Brain (organoid and tissue), 16 donors: ENCODE measurements at places on chromosomes 6 and 20.

- no peak for DNase-seq
Observed at GRCh38 chr6:165098165-165098564, 211.2 kb downstream of the C6orf118 start.

DNA sequence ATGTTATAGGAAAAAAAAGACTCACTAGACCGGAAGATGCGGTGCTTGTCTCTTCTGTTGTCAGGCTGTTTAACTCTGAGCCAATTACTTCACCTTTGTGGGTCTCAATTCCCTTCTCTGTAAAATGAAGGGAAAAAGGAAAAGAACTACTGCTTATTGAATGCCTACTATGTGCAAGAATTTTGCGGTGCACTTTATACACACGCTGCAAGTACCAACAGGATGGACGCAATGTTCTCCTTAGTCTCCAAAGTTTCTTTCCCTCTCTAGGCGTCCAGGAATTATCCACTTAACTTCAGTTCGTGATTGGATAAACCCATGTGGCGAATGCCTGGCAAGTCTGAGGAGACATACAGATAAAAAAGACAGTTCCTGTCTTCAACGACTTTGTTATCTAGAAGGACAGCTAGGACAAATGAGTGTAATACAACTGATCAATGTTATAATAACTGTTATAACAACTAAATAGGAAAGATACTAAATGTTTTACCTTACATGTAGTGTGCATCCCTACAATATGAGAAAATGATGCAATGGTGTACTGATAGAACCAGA is 69.0 kb upstream of the JARID2 start:
- DNase-seq, result no peak

DNA sequence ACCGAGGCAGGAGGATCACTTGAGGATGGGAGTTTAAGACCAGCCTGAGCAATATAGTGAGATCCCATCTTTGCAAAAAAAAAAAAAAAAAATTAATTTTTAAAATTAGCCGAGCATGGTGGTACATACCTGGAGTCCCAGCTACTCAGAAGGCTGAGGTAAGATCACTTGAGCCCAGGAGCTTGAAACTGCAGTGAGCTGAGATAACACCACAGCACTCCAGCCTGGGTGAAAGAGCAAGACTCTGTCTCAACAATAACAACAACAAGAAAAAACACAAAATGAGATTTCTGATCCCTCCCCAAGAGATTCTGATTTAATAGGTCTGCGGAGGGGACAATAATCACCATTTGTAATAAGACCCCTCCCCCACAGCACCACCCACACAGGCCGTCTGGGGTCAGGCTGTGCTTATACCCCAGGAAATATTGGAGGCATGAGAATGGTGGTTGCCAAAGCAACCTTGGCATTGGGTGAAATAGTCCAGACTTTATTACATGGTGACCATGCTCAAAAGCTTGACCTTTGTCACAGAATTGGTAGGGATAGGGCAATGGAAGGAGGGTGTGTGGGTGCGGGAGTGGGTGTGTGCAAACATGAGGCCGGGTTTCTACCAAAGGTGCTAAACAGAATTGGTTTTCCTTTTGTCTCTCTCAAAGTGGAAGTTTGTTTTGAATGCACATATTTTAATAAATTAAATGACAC is 24.4 kb upstream of the ADTRP start:
- no peak for DNase-seq

DNA sequence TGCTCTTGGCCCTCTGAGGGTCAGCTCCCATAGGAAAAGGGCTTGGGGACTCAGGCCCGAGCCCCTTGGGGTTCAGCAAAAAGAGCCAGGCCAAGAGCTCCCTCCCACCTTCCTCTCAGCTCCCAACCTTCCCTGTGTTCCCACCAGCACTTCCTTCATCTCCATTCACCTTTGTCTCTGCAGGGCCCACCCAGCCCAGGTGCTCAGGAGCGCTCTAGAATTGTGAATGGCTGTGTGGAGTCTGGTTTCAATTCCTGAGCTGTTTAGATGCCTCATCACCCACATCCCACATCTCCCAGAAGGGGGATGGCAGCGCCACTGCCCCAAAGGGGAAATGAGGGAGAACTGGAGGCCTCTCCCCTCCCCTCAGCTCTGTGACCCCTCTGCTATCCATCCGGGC is 7.7 kb downstream of the GRM4 start:
- DNase-seq, result no peak

DNA sequence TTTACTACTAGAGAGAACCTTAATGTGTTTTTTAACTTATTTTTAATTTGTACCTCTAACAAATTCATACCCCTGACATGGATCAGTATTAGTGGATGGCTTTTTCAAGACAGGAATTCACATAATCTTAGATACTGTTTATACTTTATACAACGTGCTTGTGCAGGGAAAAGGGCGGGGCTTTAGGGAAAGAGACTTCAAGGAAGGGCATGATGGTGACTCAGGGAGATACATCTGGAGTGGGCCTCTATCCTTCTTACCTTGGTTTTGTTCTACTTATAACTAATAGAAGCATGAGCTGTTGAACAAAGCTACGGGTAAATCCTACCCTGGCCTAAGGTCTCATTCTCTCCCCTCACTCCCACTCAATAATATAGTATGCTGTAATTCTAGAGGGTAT is 160.8 kb downstream of the C6orf58 start:
- no peak for DNase-seq

- DNase-seq, result no peak
Observed at GRCh38 chr6:40563111-40563510, 24.1 kb downstream of the LRFN2 start.

DNA sequence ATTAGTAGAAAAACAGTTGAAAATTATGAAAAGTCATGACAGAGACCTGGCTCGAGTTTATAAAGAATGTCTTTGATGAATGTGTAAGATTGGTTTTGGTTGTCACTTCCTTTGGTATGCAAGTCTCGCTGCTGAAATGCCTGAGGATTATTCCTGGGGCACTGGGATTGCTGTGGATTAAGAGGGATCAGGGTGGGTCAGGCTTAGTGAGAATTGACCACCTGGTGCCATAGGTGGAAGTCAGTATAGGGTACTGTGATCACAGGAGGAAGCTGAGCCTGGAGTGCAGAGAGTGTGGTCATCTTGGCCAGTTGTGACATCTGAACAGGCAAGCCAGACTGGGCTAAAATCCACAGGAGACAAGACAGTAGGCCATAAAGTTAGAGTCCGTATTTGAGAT is 34.9 kb downstream of the CEP43 start:
- no peak for DNase-seq

DNA sequence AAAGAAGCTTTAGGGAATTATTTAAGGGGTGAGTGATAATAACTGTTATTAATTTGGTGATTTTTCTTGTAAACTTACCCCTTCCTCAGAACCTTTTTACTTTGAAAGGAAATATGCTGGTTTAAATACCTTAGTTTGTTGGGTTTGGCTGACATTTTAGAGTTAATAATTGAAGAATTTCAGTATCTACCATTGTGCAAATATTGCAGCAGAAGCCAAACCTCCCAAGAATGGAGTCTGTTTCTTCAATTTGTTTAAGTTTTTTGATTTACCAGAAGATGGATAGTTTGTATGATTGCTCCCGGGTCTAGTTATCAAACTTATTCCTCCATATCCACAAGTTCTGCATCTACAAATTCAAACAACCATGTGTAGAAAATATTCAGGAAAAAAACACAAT is 77.1 kb downstream of the ATRN start:
- DNase-seq, result no peak

GRCh38 chr6:114346451-114346850 is 3.6 kb upstream of the HS3ST5 start:
- DNase-seq, result no peak

GRCh38 chr20:50335105-50335504 is 144.5 kb downstream of the CEBPB start:
- peak; percentile 34 for DNase-seq

DNA sequence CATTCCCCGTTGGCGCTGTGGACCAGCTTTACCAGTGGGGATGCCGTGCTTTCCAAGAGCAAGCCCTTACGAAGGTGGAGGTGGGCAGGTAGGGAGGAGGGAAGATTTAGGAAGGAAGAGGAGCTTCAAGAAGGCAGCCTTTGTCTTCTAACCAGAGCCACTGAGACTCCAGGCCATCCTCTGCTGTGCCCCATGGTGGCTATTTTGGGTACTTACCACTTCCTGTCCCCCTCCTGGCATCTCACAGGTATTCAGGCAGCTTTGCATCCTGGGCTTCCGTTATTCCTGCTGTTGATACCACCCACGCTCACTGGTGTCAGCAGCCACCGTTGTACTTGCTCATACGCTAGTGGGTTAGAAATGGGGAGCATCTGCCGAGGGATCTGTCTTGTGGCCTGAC is 22.9 kb downstream of the ERMARD start:
- DNase-seq, result no peak

GRCh38 chr6:38273325-38273724 is 366.4 kb downstream of the BTBD9 start:
- DNase-seq, result no peak

- peak; percentile 62 for DNase-seq
Observed at GRCh38 chr6:13120483-13121482, 207.6 kb downstream of the TBC1D7 start.

DNA sequence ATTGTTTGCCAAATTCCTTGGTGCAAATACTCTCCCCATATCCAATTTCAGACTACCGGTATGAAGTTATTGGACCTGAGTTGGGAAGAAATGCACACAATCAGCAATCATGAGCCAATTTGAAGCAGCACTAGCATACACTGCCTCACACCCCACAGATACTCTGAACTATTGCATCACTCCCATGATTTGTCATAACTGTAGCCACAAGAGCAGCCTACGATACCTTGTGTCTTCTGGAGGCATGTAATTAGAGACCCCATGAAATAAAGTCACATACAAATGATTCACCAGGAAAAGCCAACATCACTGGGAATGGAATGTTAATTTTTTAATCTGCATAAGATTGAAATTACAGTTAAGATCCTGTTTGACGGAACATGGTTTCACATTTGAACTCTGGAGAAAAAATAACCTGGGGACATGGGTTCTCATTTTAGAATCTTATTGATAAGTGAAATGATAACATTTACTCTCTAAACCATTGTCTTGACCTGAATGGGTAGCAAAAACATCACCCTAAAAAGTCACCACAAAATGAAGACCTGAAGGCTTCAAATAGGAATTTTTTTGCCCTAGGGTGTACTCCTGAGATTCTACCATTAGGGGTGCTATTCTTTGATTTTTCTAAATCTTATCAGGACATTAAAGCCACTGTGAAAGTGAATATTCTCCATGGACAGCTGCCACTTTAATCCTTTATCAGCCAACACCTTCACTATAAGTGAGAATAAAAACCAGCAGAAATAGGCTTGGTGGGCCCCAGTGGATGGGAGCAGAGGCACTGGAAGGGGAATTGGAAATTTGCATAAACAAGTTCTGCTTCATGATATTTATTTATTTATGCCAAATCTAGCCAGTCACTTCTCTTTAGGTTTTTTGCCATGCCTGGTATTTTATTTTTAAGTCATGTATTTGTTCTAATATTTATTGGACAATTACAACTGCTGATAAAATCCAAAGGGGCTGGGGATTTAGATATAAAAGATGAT is 34.5 kb upstream of the HBS1L start:
- no peak for DNase-seq

DNA sequence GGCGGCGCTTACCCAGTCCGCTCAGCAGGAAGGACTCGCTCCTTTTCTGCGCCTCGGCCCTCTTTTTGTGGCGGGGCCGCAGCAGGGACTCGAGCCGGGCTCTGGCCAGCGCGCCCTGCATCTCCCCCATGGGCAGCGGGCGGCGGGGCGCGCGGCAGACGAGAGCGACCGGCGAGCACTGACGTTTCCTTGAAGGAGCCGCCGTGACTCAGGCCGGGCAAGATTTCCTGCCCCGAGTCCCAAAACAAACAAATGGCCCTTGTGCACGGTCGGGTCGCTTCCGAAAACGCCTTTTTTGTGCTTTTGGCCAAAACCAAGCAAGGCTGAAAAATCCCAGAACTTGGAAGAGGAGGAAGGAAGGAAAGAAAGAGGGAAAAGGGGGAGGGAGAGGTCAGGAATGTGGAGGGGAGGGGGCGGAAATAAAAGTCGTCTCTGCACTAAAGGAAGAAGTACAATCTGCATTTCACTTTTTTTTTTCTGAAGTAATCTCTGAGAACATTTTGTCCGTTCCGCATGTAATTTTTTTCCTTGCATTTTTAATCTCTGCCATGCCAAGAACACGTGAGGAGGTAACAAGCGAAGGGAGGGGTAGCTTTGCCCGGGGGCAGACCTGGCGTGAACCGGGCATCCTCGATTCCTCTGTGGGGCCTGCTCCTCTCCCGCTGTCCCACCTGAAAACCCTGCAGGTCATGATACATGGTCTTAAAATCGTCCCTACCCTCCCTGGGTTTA is 123.3 kb upstream of the SLC2A12 start:
- no peak for DNase-seq

- DNase-seq, result no peak
Observed at GRCh38 chr20:59648466-59649070, 44.2 kb downstream of the PHACTR3 start.

GRCh38 chr20:48758206-48758820 is 69.5 kb downstream of the PREX1 start:
- DNase-seq, result no peak
